DMS79 treated with DMSO at 0.1 percent for 48 hours (cell line): ENCODE measurements at places on chromosomes 13 and 19.

DNA sequence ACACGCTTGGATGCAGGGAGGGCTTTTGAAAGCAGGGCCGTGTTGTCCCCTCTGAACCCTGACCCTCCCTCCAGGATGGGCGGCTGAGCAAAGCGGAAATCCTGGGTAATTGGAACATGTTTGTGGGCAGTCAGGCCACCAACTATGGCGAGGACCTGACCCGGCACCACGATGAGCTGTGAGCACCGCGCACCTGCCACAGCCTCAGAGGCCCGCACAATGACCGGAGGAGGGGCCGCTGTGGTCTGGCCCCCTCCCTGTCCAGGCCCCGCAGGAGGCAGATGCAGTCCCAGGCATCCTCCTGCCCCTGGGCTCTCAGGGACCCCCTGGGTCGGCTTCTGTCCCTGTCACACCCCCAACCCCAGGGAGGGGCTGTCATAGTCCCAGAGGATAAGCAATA, 15.2 kb downstream of the RCN3 start:
- no peak for DNase-seq

DNA sequence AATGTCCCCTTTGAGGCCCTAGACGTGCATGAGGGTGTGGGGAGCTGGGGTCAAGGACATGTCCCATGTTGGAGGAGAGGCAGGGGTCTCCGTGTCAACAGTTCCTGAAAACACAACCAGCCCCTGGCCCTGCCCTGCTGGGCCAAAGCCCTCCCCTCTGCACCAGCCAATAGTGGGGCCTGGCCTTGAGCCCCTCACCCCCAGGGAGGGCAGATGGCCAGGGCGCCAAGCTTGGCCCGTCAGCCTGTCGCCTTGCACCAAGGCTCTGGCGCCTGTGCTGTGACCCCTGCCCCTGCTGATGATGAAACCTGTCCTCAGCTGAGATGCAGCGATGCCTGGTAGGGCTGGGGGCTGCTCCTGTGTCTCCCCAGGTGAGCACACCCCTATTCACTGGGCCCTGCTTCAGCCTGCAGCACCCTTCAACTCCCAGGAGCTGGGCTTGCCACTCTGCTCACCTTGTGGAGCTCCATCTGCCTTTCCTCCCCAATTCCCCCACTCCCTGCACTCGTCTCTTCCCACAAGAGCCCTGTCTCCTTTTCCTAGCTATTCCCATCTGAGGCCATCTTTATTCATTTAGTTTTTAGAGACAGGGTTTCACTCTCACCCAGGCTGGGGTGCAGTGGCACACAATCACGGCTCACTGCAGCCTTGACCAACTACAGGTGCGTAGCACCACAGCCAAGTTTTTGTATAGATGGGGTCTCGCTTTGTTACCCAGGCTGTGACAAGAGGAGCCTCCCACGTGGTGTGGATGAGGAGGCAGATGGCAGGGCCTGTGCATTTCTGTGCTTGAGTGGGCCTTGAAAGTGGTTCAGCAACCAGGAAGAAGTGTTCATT, 2.1 kb upstream of the HAMP start:
- DNase-seq, result peak; percentile 75

GRCh38 chr13:56718791-56719190, 421.9 kb upstream of the PRR20A start:
- no peak for DNase-seq

- DNase-seq, result no peak
These were observed 16.9 kb upstream of the F7 start for GRCh38 chr13:113088691-113089020.

DNA sequence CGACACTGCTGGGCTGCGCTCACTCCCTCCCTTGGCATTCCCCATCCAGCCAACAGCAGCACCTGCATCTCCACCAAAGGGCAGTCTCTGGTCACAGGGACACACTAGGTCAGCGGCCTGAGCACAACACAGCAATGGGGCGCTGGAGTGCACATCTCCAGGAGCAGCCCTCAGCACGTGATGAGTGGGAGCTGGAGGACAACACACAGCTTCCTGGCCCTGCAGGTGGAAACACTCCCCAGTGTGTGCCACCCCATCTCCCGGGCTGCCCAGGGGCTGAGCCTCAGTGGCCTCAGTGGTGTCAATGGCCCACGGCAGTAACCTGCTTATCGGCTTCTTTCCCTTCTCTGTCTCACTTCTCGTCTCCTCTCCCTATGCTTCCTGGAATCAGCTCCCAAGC, 96.8 kb upstream of the VSTM2B start:
- DNase-seq, result no peak

- DNase-seq, result no peak
These were observed 254.0 kb downstream of the GPC6 start for GRCh38 chr13:93480553-93481106.

DNA sequence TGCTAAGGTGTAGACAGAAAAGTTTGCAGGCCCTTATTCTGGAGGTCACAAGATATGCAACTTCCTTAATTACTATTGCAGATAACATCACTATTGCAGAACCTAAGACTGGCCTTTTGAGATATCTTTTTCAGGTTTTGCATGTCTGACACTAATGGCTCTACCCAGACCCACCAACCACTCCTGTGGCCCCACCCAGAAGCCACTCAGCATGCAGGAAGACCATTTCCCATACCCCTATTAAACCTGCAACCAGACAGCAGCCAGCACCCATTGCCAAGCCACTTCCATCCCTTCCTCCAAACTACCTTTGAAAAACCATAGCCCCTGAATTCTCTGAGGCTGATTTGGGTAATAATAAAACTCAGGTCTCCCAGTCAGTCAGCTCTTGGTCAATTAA, 297.6 kb downstream of the SLITRK6 start:
- no peak for DNase-seq

GRCh38 chr13:43785261-43785649, 1.5 kb downstream of the ENOX1 start:
- DNase-seq, result peak; percentile 72

GRCh38 chr19:16017138-16017490, 59.2 kb upstream of the TPM4 start:
- no peak for DNase-seq

DNA sequence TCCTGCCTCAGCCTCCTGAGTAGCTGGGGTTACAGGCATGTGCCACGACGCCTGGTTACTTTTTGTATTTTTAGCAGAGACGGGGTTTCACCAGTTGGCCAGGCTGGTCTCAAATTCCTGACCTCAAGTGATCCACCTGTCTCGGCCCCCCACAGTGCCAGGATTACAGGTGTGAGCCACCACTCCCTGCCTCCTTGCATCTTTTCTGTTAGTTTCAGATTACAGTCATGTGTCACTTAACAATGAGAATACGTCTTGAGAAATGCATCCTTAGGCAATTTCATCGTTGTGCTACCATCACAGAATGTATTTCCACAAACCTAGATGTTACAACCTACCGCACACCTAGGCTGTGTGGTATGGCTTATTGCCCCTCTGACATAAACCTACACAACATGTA, 180.4 kb downstream of the TM9SF2 start:
- DNase-seq, result no peak

DNA sequence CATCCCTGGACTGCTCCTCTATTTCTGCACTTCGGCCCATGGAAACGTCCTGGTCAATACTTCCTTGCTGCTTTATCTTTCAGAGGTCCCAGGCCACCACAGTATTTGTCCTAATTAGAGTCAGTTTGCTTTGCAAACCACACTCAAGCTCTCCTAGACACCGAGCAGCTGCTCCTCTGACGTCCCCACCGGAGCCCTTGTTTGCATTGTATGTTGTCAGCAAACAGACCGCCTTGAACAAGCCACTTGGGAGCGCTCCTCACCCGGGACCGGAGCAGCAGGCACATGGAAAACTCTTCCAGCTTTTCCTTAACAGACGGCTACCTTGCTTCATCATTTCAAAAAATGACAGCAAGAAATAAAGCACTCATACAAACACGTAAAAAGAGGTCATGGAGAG, 51.5 kb upstream of the GTF3A start:
- DNase-seq, result peak; percentile 61

GRCh38 chr13:79529817-79530216, 48.9 kb downstream of the NDFIP2 start:
- no peak for DNase-seq

DNA sequence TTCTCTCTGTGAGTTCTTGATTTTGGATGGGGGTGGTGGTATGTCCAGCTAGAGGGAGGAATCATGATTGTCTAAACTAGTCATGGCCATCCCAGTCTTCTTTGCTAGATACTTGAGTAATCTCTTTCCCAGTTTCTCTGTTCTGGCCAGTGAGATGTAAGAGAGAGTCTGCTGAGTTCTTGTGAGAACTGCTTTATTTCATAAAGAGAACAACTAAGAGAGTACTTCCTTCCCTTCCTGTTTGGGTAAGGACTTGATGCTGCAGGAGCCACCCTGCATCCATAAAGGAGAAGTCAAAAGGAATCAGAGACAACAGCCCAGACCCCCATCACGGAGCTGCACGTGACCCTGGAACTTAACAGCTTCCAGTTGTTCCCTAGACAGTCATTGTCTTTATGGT, 3.0 kb upstream of the RASL11A start:
- no peak for DNase-seq

DNA sequence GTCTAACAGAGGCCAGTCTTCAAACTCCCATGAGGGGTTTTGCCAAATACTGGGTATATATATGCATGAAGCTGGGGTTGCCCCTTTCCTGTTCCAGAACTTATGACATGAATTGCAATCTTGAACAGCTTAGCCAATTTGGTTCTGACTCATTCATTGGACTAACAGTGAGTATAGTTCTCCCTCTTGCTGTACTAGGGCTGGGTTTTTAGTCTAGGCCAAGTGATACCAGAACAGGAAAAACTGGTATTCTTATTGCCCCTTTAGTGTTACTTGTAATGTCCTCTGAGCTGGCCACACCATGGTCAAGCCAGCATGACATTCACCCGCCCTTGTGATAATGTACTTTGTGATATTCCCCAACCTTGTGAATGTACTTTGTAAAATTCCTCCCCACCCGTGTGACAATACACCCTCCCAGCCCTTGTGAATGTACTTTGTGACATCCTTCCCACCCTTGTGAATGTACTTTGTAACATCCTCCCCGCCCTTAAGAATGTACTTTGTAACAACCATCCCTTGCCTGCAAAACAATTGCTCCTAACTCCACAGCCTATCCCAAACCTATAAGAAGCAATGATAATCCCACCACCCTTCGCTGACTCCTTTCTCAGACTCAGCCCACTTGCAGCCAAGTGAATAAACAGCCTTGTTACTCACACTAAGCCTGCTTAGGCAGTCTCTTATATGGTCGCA, 26.9 kb downstream of the ZNF846 start:
- DNase-seq, result no peak

DNA sequence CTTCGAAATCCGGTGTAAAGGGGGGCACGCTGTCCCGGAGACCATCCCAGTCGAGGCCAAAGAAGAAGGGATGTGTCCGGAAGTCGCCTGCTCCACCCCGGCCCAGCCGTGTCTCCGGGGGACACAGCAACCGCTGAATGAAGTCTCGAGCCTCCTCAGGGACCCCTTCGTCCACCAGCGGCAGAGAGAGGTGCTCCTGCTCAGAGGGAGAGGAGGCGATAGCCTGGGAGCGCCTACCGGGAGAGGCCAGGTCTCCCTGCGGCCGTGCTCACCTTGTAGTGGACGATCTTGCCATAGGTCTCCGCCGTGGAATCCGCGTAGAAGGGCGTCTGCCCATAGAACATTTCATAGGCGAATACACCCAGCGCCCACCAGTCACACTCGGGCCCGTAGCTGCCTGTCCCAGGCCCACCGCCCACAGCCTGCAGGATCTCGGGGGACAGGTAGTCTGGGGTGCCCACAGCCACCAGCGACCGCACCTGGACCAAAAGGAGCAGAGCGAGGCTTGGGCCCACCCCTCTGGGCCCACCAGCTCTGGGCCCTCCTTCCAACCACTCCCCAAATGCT, 4.8 kb downstream of the DMPK start:
- DNase-seq, result no peak

DNA sequence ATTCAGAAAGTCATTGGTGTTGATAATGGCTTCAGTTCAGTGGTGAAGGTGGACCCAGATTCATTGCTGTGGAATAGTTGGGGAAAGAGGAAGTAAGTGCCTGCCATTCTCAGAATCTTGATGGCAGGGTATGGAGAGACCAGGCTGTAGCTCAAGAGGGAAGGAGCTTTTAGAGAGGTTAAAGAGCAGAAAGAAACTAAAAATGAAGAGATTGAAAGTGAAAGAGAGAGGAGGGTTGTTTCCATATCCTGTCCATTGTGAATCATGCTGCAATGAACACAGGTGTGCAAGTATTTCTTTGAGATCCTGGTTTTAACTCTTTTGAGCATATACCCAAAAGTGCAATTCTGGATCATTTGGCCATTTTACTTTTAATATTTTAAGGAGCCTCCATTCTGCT, 12.5 kb downstream of the GJB6 start:
- no peak for DNase-seq

DNA sequence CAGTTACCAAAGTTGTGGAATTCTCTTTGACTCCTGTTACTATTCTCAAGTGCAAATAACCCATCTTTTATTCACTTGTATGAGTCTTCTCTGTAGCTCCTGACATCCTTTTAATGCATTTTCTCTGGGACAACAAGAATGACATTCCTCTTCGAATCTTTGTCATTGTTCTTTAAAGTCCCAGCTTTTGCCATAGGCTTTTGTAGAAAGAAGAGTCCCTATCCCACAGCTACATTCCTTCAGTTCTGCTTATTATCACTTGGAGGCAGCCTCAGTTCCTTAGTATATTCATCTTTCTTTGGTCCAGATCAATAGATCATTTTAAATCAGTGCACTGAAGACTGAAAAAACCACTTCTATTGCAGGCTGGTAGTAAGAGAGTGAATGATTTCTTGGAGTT, 560.2 kb downstream of the DACH1 start:
- no peak for DNase-seq

GRCh38 chr13:98853771-98854221, 101.3 kb upstream of the SLC15A1 start:
- no peak for DNase-seq

DNA sequence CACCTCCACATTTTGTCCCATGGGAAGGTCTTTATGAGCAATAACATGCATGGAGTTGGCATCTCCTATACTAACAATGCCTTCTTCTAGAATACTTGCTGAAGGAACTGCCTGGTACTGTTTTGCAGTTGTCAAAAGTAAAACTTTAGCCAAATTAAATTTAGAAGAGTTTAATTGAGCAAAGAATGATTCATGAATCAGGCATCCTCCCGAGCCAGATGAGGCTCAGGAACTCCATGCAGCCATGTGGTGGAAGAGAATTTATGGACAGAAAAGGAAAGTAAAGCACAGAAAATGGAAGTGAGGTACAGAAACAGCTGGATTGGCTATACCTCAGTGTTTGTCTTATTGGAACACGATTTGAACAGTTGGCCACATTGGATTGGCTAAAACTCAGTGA, 1081.9 kb downstream of the SLITRK1 start:
- DNase-seq, result no peak

DNA sequence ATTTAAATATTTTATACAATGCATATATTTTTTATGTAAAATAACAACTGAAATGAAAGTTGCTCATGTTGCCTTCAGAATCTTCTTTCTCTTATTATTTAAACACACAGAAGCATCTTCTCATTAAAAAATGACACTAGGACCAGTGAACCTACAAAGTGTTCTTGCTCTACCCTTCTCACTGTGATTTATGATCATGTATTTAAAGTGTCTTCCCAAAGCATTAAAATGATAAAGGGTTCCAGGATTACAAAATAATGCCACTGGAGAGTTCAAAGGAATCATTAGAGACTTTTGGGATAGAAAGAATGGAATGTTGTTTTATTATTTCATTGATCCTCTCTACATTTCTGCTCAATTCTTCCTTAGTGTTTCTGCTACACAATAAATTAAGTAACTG, 643.6 kb upstream of the SLITRK1 start:
- no peak for DNase-seq
